ENCODE measurements at places on chromosomes 4 and X.

DNA sequence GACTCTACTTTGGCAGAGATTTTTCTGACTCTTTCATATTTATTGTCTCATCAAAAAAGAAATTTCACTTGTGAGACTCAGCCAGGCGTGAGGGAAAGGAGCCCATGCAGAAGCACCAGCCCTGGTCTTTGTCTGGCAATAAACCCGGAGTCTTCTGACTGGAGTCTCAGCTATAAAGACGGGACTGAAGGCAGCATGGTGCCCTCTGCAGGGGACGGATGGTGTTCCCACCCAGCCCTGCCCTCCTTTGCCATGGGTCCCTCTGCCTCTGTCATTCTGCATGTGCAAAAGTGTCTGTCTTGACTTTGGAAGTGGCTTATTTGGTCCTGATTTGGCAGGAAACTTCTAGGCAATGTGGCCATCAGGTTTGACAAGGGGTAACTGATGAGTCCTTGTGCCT is 14.2 kb downstream of the ZNF185 start:
- DNase-seq, result no peak

- DNase-seq, result no peak
Measured at GRCh38 chr4:81602854-81603253, 131.1 kb upstream of the RASGEF1B start.

GRCh38 chrX:73268463-73268862 is 53.8 kb upstream of the NAP1L2 start:
- no peak for DNase-seq

DNA sequence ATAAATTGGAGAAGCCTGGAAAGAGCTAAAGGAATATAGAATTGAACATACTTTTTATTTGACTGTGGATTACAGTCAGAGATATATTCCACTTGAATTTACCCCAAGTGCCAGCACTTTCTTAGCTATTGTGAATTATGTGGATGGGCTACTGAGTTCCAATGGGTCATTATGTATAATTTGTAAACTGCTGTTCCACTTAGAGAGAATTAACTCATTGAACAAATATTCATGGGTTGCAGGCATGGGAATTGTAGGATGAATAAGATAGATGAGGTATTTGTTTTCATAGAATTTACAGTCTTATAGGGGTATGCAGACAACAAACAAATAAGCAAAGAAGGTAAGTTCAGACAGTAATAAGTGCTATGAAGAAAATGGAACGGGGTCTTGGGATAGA is 195.7 kb downstream of the SHROOM3 start:
- DNase-seq, result no peak

DNA sequence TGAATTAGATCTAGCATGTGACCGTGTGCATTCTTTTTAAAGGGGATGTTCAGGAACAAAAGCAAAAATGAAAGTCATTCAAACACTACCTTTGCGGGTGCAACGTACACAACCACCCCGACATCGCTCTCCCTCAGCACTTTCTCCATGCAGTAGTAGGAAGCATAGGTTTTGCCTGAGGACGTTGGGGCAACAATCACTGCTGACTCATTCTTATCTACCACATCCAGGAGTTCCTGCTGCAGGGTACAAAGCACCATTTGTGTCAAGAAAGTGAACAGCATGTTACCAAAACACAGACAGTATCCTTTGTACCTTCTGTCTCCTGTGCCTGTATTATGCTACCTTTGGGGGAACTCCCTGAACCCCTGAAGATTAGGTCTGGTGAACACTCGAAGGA is 58.6 kb downstream of the DDX60L start:
- DNase-seq, result no peak

DNA sequence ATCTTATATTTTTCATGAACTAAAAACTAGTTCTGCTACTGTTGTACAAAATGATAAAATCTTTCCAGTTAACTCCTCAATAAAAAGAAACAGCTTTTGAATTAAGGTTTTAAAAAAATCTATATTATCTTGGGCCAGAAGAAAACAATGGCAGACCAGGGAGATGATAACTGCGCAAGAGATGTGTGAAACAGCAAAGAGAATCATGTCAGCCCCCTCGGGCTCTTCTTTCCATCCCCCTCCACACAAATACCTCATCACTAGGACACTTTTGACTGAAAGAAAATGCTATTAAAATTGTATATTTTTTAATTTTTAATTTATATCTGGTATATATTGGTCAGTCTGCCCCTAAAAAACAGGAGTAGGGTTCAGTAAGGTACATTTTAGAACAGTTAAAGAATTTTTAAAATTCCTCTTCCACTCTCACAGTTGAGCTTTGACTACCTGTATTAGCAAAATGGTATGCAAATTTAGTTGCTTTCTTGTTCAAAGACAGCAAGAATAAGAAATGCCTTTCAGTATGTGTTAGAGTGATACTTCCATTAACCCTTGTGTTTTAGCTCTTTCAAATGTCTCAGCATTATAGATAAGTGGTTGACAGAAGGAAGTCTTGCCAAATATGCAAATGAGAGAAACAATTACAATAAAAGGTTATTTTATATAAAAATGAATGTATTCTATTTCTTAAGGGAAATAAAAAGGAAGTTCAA is 36.4 kb upstream of the LCORL start:
- DNase-seq, result no peak

- no peak for DNase-seq
Measured at GRCh38 chr4:81571105-81571504, 99.4 kb upstream of the RASGEF1B start.

All from LoVo (cell line).